ENCODE measurements at places on chromosomes 13 and 19. TPM values are rescaled to one million over a fixed set of nuclear protein-coding genes. Genes with fewer than 3 reads are reported as not detected.

The WASF3 gene
- polyA plus RNA-seq = 54.2 TPM

The LHB gene
- polyA plus RNA-seq = not detected

The PEAK3 gene
- polyA plus RNA-seq = 0.09 TPM

The MAP4K1 gene
- 4.7 TPM for polyA plus RNA-seq

The ZFR2 gene
- 3.4 TPM for polyA plus RNA-seq

The FLT3LG gene
- 5.1 TPM for polyA plus RNA-seq

The ZMYM5 gene
- polyA plus RNA-seq = 25.2 TPM

The SPINT2 gene
- 383 TPM for polyA plus RNA-seq

The ZNF492 gene
- 2.7 TPM for polyA plus RNA-seq

The KRTDAP gene
- polyA plus RNA-seq = 0.70 TPM

The RFPL4AL1 gene
- not detected for polyA plus RNA-seq

DNA sequence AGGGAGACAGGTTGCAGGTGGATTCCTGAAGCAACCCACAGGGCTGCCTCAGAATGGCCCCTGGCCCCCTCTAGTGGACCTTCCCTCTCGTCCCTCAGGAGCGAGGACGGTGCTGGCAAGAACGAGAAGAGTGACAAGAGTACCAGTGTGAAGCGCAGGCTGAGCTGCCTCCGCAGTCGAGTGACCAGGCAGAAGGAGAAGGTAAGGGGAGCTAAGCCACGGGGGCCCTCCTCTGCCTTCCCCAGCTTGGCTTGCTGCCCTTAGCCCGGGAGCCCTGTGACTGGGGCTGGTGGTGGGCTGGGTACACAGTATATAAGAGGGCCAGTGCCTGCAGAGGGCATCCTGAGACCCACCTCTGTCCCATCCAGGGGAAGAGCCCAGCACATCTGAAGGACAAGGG lies 34.0 kb downstream of the ARHGEF18 start:
- DNase-seq = no peak

DNA sequence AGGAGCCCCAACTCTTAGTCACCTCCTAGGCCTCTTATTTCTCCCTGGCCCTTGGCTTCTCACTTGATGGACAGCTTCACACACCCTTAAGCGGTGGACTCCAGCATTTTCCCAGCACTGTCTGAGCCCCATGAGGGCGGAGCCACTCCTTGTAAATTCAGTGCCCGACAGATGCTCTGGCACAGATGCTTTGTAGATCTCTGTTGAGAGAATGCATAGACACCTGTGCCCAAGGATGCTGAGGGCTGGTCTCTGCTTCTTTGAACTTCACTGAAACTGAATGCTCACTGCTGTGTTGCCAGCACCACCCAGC lies 3.3 kb downstream of the SYCN start:
- DNase-seq = no peak

- DNase-seq = no peak
Measured at GRCh38 chr13:109372666-109373065, 413.7 kb downstream of the IRS2 start.

GRCh38 chr19:7547159-7547558 lies 11.6 kb downstream of the PNPLA6 start:
- no peak for DNase-seq

DNA sequence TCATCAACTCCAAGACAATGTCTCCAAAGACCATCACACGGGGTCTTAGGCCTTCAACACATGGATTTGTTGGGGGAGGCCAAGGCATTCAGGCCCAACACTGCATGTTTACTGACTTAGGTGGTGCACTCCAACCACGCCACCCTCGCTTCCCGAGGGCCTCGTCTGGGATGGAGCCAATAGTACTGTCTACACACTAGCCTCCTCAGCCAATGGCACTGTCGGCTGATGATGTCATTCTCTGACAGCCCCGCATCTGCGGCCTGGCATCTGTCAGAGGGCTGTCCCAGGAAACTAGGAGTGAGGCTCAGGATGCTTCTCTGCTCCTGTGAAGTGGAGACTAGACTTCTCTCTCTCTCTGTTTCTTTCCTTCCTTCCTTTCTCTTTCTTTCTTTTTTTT lies 96.6 kb downstream of the TEX26 start:
- DNase-seq = no peak

DNA sequence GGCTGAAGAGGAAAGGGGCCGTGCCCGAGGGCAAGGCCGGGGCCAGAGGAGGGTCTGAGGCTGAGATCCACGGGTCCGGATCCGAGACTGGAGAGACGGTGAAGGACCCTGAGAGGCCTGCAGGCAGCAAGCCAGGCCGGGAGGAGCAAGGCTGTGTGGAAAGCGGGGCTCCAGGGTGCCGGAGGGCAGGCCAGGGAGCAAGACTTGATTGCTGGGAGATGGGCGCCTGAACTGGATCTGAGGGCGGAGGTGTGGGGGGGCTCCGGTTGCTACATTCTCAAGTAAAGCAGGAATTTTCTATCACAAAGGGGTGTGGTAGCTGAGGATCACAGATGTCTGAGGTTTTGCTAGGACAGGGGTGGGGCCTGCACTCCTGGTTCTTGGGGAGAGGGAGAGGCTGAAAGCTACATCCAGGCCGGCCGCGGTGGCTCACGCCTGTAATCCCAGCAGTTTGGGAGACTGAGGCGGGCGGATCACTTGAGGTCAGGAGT lies 3.8 kb downstream of the MAMSTR start:
- DNase-seq = no peak

GRCh38 chr13:22040810-22041364 lies 370.0 kb downstream of the FGF9 start:
- DNase-seq = no peak

DNA sequence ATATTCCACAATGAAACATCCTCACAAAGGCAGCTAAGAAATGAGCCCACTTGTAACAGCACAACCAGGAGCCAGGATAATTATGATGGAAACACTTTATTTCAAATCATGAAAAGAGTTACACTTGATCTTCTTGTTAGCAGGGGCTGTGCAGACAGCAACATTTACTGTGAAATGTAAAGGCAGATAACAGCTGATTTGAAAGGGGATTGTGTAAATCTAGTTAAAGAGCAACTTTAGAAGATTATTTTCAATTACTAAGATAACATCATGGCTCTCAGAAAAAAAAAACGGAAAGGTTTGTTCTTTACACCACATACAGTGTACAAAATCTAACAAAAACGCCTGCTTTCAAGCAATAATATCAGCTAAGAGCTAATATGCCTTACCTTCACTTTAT lies 22.4 kb downstream of the ENOX1 start:
- DNase-seq = no peak

DNA sequence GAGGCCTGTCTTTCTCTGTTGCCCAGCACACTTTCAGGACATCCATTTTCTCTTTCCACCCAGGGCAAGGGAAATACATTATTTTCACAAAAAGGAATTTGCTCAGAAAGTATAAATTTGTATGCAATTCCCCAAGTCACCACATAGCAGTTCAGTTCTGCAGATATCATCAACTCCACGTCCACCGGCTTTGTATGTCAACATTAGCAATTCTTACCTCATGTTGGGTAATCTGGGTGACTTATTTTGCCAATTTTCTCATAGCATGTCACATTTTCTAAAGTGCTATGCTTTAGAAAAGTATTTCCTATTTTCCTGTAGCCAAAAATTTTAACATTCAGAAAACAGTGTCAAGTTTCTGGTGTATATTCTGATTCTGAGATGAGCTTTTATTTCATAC lies 501.8 kb downstream of the EFNB2 start:
- no peak for DNase-seq

DNA sequence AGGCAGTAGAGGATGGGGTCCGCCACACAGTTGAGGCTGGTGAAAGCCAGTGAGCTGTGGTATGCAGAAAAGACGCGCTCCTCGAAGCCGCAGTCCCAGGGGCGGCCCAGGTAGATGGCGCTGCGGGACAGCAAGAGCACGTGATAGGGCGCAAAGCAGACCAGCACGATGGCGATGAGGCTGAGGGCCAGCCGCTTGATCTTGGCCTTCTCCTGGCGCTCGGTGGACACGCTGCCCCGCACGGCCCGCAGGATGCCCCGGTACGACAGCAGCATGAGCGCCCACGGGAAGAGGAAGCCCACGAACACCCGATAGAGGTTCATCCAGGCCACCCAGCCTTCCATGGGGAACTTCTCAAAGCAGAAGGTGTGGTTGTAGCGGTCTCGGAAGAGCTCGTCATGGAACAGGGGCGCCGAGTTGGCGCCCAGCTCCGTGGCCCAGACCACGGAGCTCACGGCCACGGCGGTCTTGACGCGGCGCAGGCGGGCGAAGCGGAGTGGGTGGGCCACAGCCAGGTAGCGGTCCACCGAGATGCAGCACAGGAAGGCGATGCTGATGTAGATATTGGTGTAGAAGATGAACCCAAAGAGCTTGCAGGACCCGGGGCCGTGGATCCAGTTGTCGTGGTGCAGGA lies 6.5 kb upstream of the OPA3 start:
- DNase-seq = peak; percentile 40

DNA sequence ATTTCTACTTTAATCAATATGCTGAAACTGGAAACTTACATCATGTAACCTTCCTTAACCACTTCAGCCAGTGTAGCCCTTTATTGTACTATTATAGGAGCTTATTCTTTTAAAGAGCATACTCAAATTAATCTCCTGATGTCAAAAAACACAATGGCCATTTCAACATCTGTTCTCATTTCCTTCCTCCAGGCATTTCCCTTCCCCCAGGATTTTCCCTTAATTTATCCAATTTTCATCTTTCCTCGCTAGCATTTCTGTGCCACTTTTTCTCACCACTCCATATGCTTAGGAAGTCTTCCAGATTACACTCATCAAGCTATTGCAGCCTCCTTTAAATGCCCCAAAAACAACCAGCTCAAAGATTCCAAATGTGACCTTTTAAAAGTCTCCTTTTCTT lies 265.0 kb downstream of the PCDH9 start:
- DNase-seq = no peak

GRCh38 chr19:58338825-58339558 lies 12.2 kb downstream of the ZSCAN22 start:
- no peak for DNase-seq

DNA sequence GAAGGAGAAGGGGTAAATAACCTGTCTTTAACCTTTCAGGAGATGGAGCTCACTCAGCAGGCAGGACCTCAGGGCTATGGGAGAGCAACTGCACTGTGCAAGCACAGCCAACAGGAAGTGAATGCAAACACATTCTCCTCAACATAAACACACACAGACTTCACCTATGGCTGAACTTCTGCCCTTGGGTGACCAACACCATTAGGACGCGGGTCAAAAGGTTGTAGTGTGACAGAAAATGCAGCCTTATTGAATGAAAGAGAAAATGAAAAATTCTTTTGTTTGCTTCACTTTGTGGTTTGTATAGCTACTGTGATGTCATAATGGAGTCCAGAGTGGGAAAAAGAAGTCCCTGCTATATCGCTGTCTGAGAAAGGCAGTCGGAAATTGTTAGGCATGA lies 323.0 kb downstream of the NDFIP2 start:
- DNase-seq = no peak

- no peak for DNase-seq
Measured at GRCh38 chr19:2047449-2048103, 3.5 kb downstream of the MKNK2 start.

DNA sequence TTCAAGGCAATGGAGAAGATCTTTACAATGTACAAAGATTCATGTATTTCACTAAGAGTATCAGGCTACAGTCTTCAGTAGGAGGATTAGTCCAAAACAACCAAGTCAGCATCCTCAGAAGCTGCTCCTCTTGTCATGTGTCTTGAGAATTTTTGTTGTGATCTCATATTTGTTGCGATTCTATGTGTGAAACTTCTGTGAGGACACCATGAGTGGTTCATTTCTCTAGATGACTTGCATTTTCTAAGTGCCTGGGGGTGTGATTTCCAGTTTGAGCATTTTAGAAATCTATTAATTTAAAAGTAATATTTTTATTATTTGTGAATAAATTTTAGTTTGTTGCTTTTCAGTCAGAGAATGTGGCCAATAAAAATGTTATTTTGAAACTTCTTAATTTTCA lies 94.5 kb downstream of the RAP2A start:
- DNase-seq = no peak

DNA sequence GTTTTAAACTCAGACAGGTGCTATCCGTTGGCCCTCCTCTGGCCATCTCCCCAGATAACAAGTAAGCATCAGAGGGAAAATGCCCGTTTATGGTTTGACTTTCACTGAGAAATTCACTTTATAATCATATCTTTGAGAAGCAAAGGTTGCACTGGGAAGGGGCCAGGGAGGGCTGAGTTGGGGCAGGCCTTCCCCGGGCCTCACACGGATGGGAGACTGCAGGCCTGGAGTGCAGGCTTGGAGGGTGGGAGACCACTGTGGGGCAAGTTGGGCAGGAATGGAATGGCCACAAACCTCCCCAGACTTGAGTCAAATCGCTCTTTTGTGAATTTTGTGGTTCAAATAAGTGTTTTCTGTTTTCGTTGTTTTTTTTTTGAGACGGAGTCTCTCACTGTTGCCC lies 451.7 kb downstream of the TSHZ3 start:
- no peak for DNase-seq

- peak; percentile 98 for DNase-seq
Measured at GRCh38 chr19:46413262-46414031, at the start of gene CCDC8. CCDC8 (minus strand) TSS chr19:46413564; CDS start chr19:46412810, 754 bp downstream.

DNA sequence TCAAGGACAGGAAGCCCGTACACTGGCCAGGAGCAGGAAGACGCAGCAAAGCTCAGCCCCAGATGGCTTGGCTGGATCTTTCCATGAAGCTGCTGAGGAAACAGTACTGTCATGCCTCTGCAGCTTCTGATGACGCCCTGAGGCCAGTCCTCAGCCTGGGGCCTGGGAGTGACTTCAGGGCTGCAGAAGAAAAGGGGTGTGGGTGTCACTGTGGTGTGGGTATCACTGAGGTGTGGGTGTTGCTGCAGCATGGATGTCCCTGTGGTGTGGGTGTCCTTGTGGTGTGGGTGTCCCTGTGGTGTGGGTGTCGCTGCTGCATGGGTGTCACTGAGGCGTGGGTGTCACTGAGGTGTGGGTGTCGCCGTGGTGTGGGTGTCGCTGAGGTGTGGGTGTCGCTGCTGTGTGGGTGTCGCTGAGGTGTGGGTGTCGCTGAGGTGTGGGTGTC lies 12.0 kb upstream of the GAS6 start:
- no peak for DNase-seq

DNA sequence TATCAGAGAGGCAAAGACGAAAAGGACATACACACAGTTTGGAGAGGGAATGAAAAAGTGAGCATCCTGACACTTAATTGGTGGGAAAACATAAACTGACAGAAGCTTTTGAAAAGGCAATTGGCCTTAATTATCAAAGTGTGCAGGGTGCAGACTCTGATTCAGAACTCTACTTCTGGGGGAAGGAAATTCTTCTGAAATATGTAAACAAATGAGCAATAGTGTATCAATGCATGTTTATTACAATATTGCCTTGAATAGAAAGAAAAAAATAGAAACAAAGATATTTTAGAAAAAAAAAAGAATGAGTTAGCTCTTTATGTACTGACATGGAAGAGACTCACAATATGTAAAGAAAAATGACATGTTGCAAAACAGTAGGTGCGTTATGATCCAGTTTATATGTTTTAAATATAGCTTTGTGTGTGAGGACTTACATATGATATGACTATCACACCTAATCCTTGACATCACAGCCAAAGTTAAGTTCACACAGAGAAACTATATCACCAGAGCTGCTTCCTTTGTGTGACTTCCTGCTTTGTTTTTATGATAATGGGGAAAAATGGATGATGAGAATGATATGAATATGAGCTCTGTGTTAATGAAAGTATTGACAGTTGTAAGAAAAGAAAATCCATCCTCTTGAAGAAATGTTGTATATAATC lies 182.4 kb downstream of the KCTD12 start:
- no peak for DNase-seq

GRCh38 chr19:28577666-28578065 lies 635.3 kb downstream of the UQCRFS1 start:
- DNase-seq = peak; percentile 9

All from renal pelvis (tissue), 12 donors.